EL (cell line): ENCODE measurements at places on chromosomes 13 and 19.

- peak; percentile 73 for DNase-seq
Measured at GRCh38 chr19:2246801-2247361, 2.2 kb upstream of the AMH start.

DNA sequence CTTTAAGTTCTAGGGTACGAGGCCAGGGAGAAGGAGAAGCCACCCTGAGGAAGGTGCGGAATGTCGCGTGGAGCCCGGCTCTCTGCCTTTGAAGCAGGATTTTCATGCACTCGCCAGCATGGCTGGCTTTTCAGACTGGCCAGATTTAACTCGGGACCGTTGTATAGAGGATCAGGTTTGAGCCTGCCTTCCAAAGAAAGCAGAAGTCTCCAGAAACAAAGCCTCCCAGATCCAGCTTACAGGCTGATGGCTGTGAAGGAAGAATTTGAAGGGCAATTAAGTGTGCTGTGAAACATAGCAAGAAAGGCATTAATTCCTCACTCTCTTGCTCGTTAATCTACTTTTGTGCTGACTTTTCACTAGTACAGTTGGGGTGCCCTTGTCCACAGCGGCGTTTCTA, 140.2 kb downstream of the SOX1 start:
- no peak for DNase-seq

- DNase-seq, result peak; percentile 83
Measured at GRCh38 chr19:49808711-49809159, 4.4 kb downstream of the FUZ start.

- DNase-seq, result no peak
Measured at GRCh38 chr19:45576682-45577081, 7.9 kb downstream of the OPA3 start.

DNA sequence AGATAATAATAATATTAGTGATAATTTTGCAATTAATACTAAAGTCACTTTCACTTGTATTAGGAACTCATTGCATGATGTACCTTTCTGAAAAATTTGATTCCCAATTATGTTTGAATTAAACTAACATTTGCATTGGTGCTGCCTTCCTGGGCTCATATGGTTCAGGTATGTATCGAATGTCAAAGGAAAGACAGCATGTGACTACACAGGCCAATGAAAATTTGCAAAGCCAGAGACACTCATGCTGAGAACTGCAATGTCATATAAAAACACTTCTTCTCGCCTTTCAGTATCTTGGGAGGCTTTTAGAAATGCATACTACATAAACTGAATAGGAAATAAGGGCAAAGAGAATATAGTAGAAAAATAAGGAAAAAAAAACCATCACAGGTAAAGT, 44.3 kb downstream of the RAP2A start:
- DNase-seq, result no peak

DNA sequence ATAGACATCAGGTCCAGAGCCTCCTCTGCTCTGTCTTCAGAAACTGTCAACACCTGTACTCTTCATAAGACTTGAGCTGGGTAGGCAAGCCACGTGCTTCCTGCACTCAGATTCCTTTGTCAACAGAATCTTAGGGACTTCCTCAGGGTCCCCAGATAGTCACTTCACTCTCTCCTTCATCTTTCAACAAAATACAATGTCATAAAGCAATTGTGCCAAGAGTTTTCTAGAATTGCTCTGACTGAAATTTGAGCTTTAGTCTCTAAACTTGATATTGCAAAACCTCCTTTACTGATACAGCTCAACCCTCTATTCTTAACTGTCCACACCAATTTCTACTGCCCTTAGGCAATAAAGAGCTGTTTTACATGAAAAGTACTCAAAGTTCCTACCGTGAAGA, 179.9 kb downstream of the IRS2 start:
- DNase-seq, result no peak

DNA sequence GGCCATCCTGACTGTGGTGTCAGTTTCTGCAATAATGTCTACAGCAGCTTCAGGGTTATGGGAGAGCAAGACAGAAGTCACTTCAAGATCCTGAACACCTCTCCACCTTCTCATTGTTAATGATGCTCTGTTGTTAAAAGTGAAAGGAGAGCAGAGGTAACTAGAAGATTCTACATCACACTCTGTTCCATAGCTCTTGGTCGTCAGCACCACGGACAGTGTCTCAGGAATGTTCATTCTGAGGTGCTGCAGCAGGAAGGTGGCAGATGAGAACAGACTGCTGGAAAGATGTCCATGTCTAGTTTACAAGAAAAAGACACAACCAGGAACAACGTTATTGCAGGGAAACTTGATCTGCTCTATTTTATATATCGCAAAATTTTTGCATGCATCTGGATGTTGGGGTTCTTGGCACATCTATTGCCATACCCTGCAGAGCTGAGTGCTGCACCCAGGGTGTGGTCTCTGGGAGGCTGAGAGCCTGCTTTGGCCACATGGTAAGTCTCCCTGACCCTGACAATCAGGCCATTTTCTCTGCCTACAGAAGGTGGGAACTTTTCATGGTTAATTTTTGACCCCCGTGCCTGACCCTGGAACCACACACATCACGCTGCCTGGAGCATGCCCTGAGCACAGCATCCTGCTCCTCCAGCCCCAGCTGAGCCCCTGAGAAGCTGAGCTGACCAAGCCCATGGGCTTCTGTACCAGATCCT, 12.7 kb downstream of the CEACAM21 start:
- DNase-seq, result peak; percentile 8

DNA sequence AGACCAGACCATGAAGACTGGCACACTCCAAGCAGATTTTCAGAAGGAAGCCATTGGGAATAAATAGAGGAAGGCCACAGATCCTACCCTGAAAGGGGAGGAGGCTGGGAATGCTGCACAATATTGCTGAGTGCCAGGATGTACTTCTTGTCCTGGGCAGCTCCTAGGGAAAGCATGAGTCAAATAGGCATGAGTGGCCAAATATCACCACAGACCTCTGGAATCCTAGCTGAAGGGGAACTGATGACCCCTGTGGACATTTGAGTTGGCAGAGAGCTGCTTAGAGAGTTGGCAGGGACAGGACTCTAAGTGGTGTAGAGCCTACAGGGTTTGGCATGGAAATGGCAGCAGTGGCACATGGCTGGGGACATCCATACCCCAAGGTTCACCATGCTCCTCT, 234.3 kb upstream of the TRPC4 start:
- peak; percentile 2 for DNase-seq

- DNase-seq, result peak; percentile 31
Measured at GRCh38 chr13:48731001-48731658, 77.4 kb downstream of the CYSLTR2 start.

GRCh38 chr13:110575322-110576069, 14.0 kb upstream of the RAB20 start:
- DNase-seq, result peak; percentile 61

DNA sequence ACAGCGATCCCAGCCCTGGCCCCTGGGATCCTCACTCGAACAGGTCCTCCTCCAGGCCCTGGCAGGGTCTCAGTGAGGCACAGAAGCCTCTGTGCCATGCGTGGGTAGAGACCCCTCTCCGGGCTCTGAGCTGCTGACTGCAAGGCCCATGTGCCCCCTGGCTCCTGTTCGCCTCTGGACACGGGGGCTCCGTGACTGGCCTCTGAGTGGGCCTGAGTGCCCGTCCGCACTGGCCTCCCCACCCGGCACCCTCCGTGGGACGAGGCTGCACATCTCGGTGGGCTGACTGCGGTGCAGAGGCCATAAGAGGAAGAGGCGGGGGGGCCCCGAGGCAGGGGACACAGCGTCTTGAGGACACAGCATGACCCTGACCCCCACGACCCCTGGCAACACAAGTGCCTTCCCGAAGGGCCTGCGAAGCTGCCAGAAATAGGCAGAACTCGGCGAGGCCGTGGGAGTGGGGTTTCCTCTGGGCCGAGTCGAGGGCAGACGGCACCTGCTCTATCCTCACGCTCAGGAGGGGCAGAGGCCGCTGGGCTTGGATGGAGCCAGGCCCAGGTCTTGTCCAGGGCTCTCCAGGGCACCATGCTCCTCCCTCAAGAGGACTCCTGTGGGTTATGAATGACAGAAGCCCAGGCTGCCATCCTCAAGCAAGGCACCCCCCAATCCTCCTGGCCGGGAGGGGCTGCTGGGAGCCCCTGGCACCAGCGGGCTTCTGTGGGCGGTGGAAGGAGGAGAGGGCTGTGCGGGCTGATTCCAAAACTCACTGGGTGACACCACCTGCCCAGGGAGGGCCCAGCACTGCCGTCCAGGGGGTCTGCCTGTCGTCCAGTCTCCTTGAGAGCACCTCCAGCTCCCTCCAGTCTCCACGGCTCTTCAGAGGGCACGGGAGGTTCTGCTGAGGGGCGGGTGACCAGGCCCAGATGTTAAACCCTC, 52.6 kb downstream of the RASA3 start:
- DNase-seq, result no peak

DNA sequence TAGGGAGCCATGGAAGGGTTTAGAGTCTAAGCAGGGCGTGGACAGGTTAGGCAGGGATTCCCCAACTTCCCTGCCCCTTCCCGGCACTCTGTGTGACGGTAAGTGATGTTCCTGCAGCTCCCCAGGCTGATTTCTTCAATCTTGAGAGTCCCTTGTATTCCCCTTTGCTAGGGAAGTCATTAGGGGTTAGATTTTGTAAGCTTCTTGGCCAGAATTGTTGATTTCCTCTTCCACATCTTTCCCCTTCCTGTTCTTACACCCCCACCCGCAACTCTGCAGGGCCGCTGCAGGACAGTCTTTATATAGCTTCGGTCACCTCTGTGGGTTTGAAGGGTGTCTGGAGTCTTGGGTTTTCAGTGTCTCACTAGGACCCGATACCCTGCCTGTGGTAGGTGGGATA, 10.6 kb upstream of the ADGRE1 start:
- no peak for DNase-seq

DNA sequence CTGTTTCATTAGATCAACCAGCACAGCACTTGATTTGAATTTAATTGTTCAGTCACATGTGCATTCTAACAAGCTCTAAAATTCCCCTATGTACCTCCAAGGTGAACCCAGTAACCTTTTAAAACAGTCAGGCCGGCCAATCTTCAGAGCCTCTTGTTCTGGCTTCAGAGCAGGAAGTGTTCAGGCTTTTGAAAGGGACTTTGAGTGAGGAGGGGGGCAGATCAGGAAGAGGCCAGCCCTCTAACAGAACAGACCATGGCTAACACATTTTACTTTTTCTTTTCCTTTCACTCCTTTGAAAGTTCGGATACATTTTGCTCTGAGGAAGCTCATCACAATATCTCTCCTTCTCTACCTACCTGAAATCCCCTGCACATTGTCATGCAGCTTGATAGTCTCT, 390.3 kb downstream of the TBC1D4 start:
- DNase-seq, result no peak

GRCh38 chr13:99990126-99990977, 8.8 kb downstream of the ZIC2 start:
- DNase-seq, result no peak

- no peak for DNase-seq
Measured at GRCh38 chr19:40582467-40582866, 5.8 kb downstream of the SHKBP1 start.

DNA sequence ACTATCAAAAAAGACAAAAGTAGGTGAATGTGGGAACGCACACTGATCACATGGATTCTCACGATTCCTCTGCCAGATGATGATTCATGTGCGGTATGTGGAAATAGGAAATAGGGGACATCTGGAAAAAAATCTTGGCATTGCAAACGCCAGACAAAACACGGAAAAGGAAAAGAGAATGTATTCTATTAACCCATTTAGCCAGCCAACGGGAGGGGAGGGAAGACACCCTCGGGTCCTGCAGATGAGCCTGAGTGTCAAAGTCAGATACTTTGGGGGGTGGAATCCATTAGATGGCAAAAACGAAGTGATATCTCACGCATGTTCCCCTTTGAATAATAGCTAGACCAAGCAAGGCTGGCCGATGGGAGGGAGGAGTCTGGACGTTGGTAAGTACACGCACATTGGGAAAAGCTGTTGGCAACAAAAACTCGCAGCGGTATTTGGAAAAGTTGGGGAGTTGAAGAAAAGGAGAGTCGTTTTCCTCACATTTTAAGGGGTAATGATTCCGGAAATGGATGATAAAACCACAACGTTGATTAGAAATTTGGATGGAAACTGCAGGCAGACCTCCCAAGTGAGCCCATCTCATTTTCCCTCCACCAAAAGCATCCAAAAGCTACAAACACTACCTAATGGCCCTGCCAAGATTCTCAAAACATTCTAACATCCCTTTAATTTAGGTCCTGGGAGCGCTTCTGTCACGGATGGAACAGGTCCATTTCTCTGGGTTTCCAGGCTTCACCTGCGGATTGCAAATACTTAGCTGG, 73.6 kb downstream of the COL4A1 start:
- peak; percentile 90 for DNase-seq

DNA sequence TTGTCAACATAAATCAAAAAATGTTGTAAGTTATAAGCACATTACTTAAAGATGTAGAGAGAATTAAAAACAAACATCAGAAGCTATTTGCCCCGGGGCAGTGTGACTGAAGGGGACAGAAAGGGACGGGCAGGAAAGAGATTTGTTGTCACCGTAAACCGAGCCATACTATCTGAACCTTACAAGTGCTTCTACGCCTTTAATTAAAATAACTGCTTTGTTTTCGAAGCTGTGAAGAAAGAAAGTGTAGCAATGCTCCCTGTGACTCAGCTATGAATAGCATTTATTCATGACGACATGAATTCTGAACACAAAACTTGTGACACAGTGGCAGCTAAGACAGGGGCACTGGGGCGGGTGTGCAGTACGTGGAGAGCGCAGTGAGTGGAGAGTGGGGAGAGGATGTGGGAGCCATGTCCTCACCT, 30.0 kb downstream of the ZNF787 start:
- DNase-seq, result peak; percentile 23

GRCh38 chr13:91133941-91134802, 213.3 kb upstream of the MIR17HG start:
- peak; percentile 44 for DNase-seq

DNA sequence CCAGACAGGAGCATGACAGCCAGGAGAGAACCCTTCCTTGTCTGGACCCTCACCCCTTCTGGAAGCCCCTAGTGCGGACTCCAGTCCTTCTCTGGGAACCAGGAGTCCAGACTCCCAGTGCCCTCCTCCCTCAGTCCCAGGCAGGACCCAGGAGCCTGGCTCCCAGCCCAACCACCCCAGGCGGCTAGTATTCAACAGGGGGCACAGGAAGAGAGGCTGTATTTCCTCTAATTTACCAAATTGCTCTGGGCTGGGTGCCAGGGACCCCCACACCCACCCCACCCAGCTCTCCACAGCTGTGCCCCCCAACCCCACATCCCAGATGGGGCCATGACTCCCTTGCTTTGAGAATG, 3.3 kb downstream of the GRIN2D start:
- no peak for DNase-seq

- peak; percentile 34 for DNase-seq
Measured at GRCh38 chr19:17830567-17831418, 9.5 kb upstream of the INSL3 start.
